ENCODE measurements at places on chromosomes 6 and 20. TPM values are rescaled to one million over a fixed set of nuclear protein-coding genes. Genes with fewer than 3 reads are reported as not detected.

Gene NMBR
- total RNA-seq: not detected

Gene CEP43
- total RNA-seq: 22.8 TPM

Gene RARS2
- 24.3 TPM for total RNA-seq

Gene SYCP2
- total RNA-seq: 5.4 TPM

Gene LSM14B
- total RNA-seq: 38.9 TPM

Gene ACTL10
- total RNA-seq: 4.5 TPM

Gene PRSS35
- total RNA-seq: not detected

GRCh38 chr20:62167474-62167873 lies 15.4 kb upstream of the MTG2 start:
- DNase-seq: no peak
- no peak overlapping the region for H3K27ac ChIP-seq
- peaks cover 10% of the 10 kb centered on the region for H3K36me3 ChIP-seq
- H3K4me1 ChIP-seq: no peaks in the 10 kb centered on the region

DNA sequence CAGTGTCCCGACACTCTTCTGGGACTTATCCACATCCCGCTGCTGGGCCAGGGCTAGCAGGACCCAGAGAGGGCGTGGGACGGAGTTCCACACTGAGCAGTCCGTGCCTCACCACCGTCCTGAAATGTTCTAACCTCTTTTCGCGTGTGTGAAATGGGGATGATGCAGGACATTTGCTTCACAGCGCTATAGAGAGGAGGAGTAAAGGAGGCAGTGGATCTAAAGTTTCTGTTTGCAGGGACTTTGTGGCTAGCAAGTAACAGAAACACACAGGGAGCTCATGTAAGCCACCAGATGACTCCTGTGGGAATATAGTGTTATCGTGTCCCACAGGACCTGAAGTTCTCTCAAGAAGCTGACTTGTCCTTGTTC lies 634 bp downstream of the ITPA start:
- peak overlapping the region; percentile 95 for H3K4me3 ChIP-seq
- peaks cover 20% of the 10 kb centered on the region for H3K4me1 ChIP-seq
- H3K27me3 ChIP-seq: no peaks in the 10 kb centered on the region
- peak overlapping the region; percentile 90 for H3K27ac ChIP-seq
- no peak for DNase-seq

GRCh38 chr20:13199279-13199678 lies 21.8 kb upstream of the ISM1 start:
- no peaks in the 10 kb centered on the region for H3K4me1 ChIP-seq
- no peak overlapping the region for H3K27ac ChIP-seq
- no peak overlapping the region for H3K4me3 ChIP-seq
- DNase-seq: no peak

- H3K27ac ChIP-seq: no peak overlapping the region
- peaks cover 4% of the 10 kb centered on the region for H3K4me1 ChIP-seq
- H3K4me3 ChIP-seq: no peak overlapping the region
- H3K27me3 ChIP-seq: peaks cover 10% of the 10 kb centered on the region
- DNase-seq: no peak
Observed at GRCh38 chr20:37668166-37668565, 25.7 kb upstream of the CTNNBL1 start.

- H3K27me3 ChIP-seq: no peaks in the 10 kb centered on the region
- no peak for DNase-seq
- peaks cover 53% of the 10 kb centered on the region for H3K36me3 ChIP-seq
Observed at GRCh38 chr20:49104365-49104648, 58.2 kb downstream of the CSE1L start.

GRCh38 chr20:59580146-59580946 lies 24.0 kb upstream of the PHACTR3 start:
- H3K36me3 ChIP-seq: no peaks in the 10 kb centered on the region
- peaks cover 31% of the 10 kb centered on the region for H3K27me3 ChIP-seq
- no peak for DNase-seq

GRCh38 chr6:138307816-138308730 lies 69.6 kb upstream of the SMIM28 start:
- no peak overlapping the region for H3K27ac ChIP-seq
- peaks cover 4% of the 10 kb centered on the region for H3K27me3 ChIP-seq
- DNase-seq: no peak
- H3K4me3 ChIP-seq: no peak overlapping the region

- no peak overlapping the region for H3K27ac ChIP-seq
- H3K4me3 ChIP-seq: no peak overlapping the region
- no peaks in the 10 kb centered on the region for H3K4me1 ChIP-seq
- H3K36me3 ChIP-seq: no peaks in the 10 kb centered on the region
- DNase-seq: no peak
- H3K27me3 ChIP-seq: peaks cover 4% of the 10 kb centered on the region
Observed at GRCh38 chr6:165863801-165864200, 200.8 kb upstream of the PDE10A start.

- peak overlapping the region; percentile 68 for H3K27ac ChIP-seq
- DNase-seq: no peak
- H3K27me3 ChIP-seq: no peaks in the 10 kb centered on the region
- peaks cover 60% of the 10 kb centered on the region for H3K36me3 ChIP-seq
- peaks cover 19% of the 10 kb centered on the region for H3K4me1 ChIP-seq
Observed at GRCh38 chr20:31559704-31560093, 45.4 kb upstream of the ID1 start.

DNA sequence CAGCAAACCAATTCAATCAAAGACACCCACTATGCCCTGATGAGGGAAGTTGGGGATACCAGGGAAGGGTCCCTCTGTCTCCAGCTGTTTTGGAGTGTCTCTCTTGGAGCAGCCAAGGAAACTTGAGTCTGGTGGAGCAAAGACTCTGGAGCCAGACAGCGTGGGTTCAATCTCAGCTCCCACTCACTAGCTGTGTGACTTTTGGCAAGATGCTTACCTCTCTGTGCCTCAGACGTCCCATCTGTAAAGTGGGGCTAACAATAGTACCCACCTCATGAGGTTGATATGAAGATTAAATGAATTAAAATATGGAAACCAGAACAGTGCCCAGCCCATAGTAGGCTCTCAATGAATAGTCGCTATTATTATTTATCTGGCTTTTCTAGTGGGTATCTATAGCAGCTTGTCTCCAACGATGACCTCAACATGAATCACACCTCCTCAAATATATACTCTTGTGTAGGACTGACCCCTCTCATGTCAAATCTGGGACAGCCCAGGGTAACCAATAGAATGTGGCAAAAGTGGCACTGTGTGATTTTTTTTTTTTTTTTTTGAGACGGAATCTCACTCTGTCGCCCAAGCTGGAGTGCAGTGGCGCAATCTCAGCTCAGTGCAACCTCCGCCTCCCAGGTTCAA lies 99.2 kb upstream of the FOXP4 start:
- H3K4me1 ChIP-seq: peaks cover 7% of the 10 kb centered on the region
- no peak for DNase-seq
- H3K27ac ChIP-seq: no peak overlapping the region
- H3K36me3 ChIP-seq: no peaks in the 10 kb centered on the region
- H3K27me3 ChIP-seq: peaks cover 23% of the 10 kb centered on the region

DNA sequence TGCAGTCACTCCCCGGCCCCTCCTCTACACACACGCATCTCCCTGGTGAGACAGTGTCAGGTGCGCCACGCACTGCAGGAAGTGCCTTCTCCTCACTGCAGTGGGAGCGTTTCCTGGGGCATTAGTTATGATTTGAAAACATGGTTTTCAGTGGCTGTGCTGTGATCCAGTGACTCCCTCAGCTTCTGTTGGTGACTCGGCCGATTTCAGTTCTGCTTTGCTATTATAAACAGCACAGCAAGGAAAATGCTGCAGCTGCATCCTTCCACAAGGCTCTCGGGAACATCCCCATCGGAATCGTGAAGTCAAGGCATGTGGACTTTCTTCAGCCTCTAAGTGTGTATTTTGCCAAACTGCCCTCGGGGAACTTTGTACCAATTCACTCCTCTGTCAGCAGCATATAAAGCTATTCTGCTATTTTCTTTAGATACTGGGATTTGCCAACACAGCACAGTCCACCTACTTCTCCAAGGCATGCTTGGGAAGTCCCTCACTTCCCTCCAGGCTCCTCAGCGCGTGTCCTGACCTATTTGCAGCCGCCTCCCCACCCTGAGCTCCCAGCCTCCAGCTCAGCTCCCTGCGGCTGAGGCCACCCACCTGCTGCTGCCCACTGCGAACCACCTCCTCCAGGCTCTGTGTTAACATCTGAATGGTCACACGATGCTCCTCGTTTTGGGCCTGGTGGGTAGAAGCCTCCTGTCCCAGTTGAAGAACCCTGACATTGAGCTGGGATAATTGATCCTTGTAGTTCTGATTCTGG lies 54.5 kb downstream of the GINS1 start:
- no peak for DNase-seq
- no peaks in the 10 kb centered on the region for H3K36me3 ChIP-seq
- H3K4me1 ChIP-seq: no peaks in the 10 kb centered on the region
- no peak overlapping the region for H3K4me3 ChIP-seq

- DNase-seq: no peak
- H3K36me3 ChIP-seq: no peaks in the 10 kb centered on the region
- no peaks in the 10 kb centered on the region for H3K27me3 ChIP-seq
- peaks cover 4% of the 10 kb centered on the region for H3K4me1 ChIP-seq
Observed at GRCh38 chr6:142726616-142727015, 218.4 kb downstream of the HIVEP2 start.

DNA sequence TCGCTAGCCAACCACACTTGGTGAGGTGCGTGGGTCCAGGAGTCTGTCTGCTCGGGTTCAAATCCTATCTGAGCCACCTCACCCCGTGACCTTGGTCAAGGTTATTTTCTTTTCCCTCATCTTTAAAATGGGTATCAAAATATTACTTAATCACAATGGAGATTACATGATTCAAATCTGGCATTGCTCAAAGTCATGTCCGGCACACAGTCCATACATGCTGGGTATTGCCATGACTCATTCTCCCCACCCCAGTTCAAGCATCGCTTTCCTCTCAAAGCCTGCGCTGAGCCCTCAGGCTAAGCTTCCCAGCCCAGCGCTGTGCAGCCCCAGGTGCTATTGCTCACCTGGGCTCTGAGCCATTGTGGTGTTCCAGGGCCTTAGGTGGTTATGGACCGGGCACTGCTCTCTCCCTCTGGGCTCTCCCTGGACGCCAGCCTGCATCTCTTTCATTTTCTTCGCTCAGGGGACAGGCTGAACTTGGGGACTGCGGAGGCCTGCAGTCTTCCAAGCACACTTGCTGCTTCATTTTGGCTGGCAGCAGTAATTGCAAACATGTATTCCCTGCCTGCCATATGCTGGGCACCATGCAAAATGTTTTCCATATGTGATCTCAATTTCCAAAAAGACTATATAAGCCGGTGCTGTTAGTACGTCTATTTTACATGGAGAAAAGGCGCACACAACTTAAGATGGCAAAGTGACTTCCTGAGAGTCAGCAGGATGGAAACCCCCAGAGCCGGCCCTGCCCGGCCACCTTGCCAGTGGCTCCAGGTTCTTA lies 27.3 kb downstream of the WRNIP1 start:
- H3K27ac ChIP-seq: peak overlapping the region; percentile 86
- H3K4me1 ChIP-seq: peaks cover 46% of the 10 kb centered on the region
- no peaks in the 10 kb centered on the region for H3K27me3 ChIP-seq
- H3K4me3 ChIP-seq: no peak overlapping the region
- H3K36me3 ChIP-seq: peaks cover 10% of the 10 kb centered on the region

DNA sequence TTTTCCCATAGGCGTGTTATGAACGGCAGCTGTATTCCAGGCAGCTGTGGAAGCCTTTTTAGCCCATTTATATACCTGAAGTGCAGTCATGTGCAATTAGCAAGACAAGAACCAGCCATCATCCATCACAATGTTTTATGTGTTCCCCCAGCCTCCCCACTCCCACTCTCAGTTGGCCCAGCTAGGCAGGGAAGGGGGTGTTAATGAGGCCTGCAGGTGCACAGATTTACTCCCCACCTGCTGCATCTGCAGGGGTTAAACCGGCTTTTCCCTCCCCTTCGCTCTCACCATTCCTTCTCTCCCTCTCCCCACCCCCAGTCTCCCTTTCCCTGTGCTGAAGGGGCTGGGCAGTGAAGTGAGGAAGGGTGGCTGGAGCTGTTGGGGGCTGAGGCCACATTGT lies 149.8 kb upstream of the AKAP12 start:
- no peak overlapping the region for H3K4me3 ChIP-seq
- H3K27ac ChIP-seq: no peak overlapping the region
- DNase-seq: no peak
- H3K27me3 ChIP-seq: no peaks in the 10 kb centered on the region

GRCh38 chr6:135182071-135183001 lies 1.2 kb downstream of the MYB start:
- peak overlapping the region; percentile 93 for H3K27ac ChIP-seq
- peaks cover 33% of the 10 kb centered on the region for H3K4me1 ChIP-seq
- peak overlapping the region; percentile 86 for H3K4me3 ChIP-seq
- H3K36me3 ChIP-seq: peaks cover 23% of the 10 kb centered on the region
- no peaks in the 10 kb centered on the region for H3K27me3 ChIP-seq

GRCh38 chr6:151784441-151785214 lies 22.9 kb upstream of the ESR1 start:
- no peaks in the 10 kb centered on the region for H3K27me3 ChIP-seq
- no peak overlapping the region for H3K27ac ChIP-seq
- DNase-seq: no peak

GRCh38 chr6:150652848-150653613 lies 53.3 kb downstream of the PLEKHG1 start:
- H3K27me3 ChIP-seq: peaks cover 2% of the 10 kb centered on the region
- H3K4me1 ChIP-seq: no peaks in the 10 kb centered on the region
- no peak overlapping the region for H3K4me3 ChIP-seq
- no peaks in the 10 kb centered on the region for H3K36me3 ChIP-seq

GRCh38 chr6:163661272-163661671 lies 246.8 kb downstream of the QKI start:
- H3K36me3 ChIP-seq: no peaks in the 10 kb centered on the region
- H3K4me1 ChIP-seq: no peaks in the 10 kb centered on the region
- H3K4me3 ChIP-seq: no peak overlapping the region
- no peak overlapping the region for H3K27ac ChIP-seq
- DNase-seq: no peak

DNA sequence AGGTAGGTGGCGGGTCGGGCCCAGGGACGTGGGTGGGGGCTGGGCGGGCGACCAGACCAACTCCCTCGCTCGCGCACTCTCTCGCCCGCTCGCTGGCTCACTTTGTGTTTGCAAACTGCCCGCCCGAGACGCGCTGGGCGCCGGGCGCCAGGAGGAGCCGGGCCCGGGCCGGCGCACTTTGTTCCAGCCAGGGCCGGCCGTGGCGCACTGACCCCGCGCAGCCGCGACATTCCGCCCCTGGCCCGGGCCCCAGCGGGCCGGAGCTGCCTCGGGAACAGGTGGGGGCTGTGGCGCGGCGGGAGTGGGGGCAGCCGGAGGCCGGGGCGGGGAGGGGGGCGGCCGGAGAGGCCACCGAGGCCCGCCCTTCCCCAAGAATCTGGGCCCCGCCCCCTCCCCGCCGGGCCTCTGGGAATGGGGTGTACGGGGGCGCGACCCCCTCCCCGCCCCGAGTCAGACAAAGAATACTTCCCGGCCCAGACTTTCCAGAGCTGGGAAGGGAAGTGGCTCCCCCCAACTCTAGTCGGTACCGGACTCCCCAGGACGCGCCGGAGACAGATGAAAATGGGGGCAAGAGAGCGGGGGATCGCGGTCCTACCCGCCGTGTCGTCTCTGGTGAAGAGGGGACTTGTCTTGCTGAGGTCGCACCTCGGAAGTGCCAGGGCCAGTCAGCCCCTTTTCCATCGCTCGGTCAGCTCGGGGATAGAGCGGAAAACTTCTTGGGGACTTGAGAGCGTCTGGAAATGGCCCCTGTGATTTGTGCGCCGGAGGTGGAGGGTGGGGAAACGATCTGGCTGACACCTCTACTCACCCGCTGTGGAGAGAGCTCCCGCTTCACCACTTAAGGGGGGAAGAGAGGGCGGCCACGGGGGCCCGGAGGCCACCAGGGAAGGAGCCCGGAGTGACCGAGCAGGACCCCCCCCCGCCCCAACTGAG lies 951 bp downstream of the FOXP4 start:
- peak overlapping the region; percentile 81 for H3K4me3 ChIP-seq
- peaks cover 6% of the 10 kb centered on the region for H3K36me3 ChIP-seq
- H3K4me1 ChIP-seq: peaks cover 34% of the 10 kb centered on the region

Data from activated CD4-positive, alpha-beta memory T cell treated with anti-CD3 and anti-CD28 coated beads, Interleukin-2, amount 10 ng/mL, durations not matched to agents 7 days and 5 days (primary cell).